ENCODE measurements at places on chromosomes 11 and 22.

GRCh38 chr11:88036701-88037100 is 138.5 kb downstream of the RAB38 start:
- DNase-seq, result no peak

GRCh38 chr11:96241331-96241841 is 101.6 kb downstream of the MAML2 start:
- no peak for DNase-seq

DNA sequence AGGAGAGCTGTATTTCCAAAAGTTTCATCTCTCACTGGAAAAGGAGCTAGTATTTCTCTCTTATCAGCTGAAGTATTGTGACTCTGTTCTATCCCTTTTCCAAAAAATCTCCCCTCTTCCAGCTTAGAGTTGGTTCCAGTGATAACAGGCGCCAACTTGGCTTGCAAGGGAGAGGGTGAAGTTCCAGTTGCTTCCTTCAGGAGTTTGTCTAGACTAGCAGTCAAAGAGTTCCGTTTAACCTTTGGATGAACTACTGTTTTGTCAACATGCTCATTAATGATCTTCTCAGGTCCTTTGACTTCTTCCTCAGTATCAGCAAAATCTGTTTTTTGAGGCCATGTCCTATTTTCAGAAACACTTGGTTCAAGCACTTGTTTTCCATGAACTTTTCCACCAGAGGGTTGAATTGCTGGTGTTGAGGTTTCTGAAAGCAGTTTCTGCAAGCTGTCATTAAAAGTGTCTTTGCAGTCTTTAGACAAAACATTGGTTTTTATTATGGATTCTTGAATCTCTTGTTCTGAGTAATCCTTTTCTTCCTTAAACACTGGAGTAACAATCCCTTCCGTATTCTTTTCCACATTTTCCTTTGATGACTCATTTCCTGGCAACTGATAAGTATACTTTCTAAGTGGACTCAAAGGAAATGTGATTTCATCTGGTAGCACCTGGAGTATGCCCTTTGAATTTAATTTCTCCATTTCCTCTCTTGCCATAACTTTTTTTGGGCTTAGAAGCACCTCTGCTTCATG is 39.7 kb upstream of the CCDC89 start:
- DNase-seq, result no peak

DNA sequence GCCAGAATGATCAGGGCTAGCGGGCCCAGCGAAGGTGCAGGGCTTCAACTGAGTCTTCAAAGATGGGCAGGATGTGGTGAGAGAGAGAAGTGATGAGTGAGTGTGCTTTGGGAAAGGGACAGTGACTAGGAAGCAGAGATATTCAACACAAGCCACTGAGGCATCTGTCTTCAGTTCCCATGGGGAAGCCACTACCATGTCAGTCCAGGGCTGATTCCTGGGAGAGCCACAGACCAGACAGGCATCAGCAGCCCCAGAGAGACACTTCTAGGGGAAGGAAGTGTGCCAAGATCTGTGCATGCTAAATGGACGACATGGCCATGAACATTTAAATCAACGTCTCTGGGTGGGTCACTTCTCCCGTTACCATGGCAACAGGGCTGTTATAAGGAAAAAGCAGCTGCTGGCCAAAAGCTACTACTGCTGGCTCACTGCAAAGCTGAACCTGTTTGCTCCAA is 28.5 kb downstream of the P4HA3 start:
- no peak for DNase-seq

DNA sequence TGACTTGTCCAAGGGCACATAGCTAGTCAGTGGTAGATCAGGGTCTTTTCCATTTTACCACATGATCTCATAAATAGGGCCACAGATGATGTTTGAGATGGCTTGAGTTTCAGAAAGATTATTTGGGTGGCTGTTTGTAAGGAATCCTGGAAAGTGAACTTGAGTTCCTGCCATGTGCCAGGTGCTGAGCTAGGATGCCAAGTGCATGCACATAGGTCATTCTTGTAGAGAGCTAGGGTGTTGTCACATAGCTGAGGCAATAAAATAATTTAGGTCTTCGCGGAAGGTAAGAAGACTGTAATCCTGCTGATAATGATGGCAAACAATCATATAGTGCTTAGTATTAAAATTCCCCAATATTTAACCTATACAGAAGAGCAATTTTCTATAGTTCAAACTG is 1162.6 kb upstream of the TENM4 start:
- no peak for DNase-seq

DNA sequence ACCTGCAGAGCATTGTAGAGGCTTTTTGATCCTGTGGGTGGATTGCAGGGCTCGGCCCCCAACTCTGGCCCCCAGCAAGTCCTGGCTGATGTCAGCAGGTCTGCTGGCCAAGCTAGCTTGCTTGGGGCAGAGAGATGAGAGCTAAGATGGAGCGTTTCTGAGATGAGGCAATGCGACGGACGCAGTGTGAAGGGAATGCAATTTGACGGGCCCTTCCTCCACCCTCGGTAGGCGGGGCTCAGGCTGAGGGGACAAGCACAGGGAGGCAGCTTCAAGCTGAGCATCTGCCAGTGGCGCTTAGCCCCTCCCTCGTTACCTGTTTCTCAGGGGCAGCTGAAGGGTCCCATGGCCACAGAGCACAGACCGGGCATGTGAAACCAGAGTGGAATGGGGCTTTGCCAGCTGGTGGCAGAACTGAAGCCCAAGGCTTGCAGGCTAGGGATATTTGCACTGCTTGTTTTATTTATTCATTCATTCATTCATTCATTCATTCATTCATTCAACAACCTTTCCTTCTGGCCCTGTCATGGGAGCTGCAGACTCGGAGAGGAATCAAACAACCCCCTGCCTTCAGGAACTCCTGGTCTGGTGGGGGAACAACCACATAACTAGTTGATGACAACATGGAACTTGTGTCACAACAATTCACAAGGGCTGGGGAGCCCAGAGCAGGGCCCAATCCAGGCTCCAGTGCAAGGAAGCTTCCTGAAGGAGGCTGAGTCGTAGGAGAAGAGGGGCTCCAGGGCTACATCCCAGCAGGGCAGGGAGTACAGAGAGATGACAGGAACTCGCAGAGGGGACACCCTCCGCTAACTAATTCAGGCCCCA is 66.8 kb downstream of the THAP12 start:
- DNase-seq, result no peak

DNA sequence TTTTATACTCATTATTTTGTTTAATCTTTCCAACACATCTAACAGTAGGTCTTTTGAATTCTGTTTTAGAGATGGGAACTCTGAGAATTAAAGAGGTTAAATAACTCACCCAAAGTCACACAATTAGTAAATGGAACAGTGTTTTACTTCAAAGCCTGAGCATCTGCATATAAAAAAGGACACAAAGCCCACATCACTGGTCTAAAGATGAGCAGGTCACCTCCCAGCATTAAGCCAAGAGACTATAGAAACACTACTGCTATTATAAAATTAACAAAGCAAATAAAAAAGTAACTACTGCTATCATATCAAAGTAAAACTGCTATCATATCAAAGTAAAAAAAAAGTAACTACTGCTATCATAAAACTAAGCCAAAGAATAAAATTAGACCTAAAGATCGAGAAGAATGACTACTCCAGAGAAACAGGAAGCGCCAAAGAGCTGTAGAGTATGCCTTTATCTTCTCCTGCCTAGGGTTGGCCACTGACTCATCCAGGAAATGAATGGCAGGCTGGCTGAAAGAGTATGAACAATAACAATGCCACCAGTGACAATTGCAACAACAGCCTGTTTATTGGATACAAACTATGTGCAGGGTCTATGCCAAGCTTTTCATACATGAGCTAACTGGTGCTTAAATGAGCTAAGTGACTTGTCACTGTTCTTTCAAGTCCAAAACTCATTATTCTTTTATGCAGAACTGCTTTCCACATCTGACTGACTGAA is 1153.0 kb upstream of the TENM4 start:
- DNase-seq, result no peak

DNA sequence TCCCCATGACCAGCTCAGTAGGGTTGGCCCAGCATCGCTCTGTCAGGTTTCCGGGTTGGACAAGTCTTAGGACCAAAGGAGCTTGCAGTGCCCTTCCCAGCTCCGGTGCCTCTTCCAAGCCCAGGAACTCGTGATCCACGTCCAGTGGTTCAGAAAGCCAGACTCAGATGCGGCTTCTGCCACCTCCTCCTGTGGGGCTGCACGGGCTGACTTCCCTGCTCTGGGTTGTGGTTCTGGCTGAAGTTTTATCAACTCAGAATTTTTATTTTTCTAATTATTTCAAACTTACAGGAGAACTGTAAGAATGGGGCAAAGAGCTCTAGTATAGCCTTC is 85.0 kb downstream of the BCR start:
- no peak for DNase-seq

DNA sequence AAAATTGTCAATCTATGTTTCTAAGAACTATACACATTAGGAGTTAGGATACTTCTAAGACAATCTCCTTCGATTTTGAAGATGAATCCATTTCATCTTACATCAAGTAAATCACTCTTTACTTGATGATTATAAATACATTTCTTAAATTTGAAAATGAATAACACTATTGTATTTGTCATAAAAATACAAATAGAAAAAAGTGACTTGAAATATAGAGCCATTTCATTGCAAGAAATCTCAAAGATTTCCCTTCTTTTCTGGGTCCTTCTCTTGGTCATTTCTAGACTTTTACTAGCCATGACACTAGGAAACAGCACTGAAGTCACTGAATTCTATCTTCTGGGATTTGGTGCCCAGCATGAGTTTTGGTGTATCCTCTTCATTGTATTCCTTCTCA is at the start of gene OR5AK2:
Gene OR5AK2, plus strand, starts transcription at position 301 of the 400 bp plus-strand sequence. Its CDS starts 0 bp downstream, at position 301.
- DNase-seq, result no peak

GRCh38 chr11:134144744-134145143 is 75.9 kb downstream of the JAM3 start:
- DNase-seq, result no peak

GRCh38 chr11:61102667-61103571 is 630 bp downstream of the CD5 start:
- no peak for DNase-seq

DNA sequence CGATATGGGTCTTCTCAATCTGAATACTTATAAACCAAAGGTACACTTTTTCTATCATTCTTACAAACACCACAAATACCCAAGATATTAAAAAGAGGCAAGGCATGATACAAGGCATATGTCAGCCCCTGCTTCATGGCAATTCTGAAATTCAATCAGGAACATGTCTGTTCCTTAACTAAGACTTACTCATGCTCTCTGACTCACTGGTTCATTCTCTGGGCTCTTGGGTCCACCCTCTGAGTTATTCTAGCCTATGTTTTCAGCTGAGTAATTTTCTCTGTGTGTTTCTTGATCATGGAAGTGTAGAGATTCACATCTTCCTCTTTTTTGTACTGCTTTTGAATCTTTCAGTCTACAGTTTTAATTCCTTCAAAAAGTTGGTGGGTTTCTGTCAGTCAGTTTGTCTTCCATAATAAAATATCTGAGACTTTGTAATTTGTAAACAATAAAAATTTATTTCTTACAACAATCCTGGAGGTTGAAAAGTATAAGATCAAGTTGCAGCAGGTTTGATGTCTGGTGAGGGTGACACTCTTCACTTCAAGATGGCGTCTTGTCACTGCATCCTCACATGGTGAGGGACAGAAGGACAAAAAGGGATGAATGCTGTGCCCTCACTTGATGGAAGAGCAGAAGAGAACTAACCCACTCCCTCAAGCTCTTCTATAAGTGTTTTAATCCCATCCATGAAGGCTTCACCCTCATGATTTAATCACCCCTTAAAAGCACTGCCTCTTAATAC is 211.7 kb downstream of the FAM76B start:
- DNase-seq, result no peak

DNA sequence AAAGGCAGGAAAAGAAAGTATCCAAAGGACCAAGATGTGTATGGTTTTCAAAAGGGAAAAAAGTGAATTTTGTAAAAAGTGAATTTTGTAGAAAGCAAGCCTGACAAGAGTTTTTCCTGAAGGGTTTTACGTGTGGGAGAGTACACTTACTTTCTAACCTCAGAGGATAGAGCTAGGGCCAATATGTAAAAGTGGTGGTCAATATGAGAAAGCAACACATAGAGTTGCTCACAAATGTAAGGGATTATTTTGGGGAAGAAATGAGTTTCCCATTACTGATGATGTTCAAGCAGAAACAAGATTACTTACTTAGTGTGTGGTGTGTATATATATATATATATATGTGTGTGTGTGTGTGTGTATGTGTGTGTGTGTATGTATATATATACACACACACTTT is 162.5 kb downstream of the SWAP70 start:
- no peak for DNase-seq

- no peak for DNase-seq
Observed at GRCh38 chr11:75319035-75319877, 32.2 kb downstream of the ARRB1 start.

DNA sequence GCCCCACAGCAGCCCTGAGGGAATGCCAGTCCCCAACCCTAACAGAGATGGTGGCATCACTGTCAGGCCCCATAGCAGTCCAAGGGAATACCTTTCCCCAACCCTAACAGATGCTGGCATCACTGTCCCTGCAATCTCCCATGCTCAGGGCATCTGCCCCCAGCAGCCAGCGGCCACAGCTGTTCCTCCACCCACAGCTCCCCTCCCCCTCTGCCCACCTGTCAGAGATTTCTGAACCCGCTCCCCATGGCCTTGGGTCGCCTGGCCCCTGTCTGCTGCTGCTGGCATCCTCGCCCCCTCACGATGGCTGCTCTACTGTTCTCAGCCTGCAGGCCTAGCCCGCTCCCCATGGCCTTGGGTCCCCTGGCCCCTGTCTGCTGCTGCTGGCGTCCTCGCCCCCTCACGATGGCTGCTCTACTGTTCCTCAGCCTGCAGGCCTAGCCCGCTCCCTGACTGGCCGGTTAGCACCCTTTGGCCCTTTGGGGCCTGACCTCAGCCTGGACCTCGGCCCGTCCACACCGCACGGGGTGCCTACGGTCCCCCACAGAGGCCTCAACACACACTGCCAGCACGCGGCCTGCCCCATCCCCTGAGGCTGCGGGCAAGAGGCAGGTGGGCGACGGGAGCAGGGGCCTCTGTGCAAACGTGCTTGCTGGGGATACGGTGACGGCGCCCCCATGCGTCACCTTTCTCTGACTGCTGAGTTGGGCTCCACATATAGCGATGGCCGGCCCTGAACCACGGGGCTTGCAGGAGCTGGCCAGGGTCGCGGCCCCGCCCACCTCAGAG is 20.7 kb downstream of the CHID1 start:
- no peak for DNase-seq

- DNase-seq, result no peak
Observed at GRCh38 chr11:76169473-76169896, 36.8 kb downstream of the WNT11 start.

- DNase-seq, result no peak
Observed at GRCh38 chr11:120832481-120833238, 191.2 kb upstream of the TBCEL start.

- DNase-seq, result no peak
Observed at GRCh38 chr11:104055596-104055995, 19.2 kb downstream of the DDI1 start.

- no peak for DNase-seq
Observed at GRCh38 chr11:2655016-2655719, 44.6 kb downstream of the KCNQ1OT1 start.

DNA sequence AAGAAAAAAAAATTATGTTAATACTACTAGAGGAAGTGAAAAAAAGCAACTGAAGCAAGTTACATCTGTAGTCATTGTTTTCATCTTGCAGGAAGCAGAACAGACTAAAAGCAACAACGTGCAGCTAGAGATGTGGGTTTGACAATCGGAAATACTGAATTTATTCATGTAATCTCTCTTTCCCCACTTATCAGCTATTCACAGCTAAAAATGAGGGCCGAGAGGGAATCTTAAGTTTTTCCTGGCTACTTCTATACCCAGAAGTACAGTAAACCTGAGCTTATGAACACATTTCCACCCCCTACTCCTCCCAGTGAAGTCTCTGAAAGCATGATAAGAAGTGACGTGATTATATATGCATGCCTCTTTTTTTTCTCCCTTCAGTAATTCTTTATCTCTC is 116.5 kb downstream of the SPON1 start:
- DNase-seq, result no peak

Data from activated T-helper 1 cell treated with anti-CD3 and anti-CD28 coated beads, Interleukin-2, amount 50 U/mL, for 16 hours (primary cell).